ENCODE measurements at places on chromosomes 2 and 18.
A peak's percentile ranks its signal among the peaks of the same experiment; 100 is the strongest.

DNA sequence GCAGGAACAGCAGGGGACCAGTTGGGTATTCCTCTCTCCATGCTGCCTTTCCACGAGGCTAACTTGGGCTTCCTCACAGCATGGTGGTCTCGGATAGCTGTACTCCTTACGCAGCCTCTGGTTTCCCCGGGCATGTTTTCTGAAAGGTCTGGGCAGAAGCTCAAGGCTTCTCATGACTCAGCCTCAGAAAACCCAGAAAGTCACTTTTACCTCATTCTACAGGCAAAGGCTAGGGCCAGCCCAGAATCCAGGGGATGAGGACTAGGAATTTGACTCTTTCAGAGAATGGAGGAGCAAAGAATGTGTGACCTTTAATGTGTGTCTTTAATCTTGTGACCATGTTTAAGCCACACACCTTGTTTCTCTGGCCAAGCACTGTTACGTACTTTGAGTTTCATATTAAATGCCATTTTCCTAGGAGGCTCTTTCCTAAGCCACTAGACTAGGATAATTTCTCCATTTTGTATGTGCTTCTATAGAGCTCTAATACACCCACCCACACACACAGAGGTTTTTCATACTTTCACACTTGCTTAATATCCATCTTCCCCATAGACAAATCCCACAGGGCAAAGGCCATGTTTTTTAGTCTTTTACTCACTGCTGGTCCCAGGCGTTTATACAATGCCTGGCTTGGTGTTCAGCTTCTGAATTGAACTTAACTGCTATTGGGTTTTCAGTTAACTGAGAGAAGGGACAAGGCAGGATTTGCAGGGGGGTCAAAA, 77.3 kb downstream of the LONRF2 start:
- DNase-seq: peak; percentile 51

- DNase-seq: peak; percentile 7
Measured at GRCh38 chr2:157364257-157364974, 38.8 kb upstream of the ERMN start.

DNA sequence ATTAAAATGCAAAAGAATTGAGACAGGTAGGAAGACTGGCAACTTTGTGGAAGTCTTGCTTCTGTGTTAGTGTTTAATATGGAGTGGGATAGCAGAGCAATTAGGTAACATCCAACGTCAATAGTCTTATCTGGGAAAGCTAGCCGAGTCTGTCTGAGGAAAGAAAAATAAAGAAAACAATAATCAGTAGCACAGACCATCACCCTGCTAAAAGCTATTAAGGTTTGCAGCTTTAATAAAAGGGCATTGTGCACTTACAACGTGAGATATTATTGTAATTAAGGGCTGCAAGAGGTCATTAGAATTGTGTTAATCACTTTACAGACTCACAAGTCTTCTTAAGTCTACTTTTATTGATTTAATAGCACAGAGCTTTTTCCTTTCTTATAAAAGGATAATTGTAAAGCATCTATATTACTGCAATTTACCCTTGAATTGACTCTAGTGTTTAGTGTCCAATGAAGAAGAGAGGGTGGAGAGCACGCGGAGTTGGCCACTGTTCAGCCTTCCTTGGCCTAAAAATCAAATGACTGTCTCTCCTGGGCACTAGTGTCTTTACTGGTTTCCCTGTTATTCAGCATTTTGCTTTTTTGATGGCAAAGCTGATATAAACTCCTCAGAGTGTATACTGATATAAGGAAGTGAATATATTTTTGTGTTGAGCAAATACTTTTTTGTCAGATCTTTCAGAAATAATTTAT, 2.0 kb downstream of the CDH7 start:
- DNase-seq: no peak

- DNase-seq: no peak
Measured at GRCh38 chr2:21155365-21156136, 31.8 kb downstream of the TDRD15 start.

DNA sequence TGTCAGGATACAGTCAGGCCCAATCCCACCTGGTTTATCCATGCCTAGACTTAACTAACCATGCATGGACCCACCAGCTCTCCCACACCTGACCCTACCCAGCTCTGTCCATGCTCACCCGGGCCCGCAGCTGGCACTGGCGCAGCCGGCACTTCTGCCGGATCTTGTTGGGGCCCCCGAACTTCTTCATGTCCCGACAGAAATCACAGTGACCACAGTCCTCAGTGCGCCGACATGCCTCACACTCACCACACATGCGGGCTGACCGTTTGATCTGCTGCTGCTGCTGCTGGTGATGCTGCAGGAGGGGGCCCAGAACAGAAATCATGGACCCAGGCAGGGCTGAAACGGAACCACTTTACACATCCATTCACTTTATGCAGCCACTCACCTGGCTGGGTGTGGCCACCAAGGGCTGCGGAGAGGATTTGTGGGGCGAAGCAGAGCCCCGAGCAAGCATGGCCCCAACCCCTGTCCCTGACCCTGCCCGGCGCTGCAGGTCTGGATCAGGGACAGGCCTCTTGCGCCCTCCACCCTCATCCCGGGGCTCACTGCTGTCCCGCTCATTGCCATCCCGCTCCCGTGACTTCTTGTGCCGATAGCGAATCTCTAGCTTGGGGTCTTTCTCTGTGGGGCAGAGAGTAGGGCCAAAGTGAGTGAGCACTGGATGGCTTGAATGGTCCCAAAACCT, 1.7 kb downstream of the CXXC1 start:
- no peak for DNase-seq

GRCh38 chr18:55096263-55096951, 137.1 kb upstream of the CCDC68 start:
- peak; percentile 72 for DNase-seq

GRCh38 chr2:165122521-165122920, 81.3 kb downstream of the SCN3A start:
- DNase-seq: no peak

GRCh38 chr2:152655880-152656279, 61.4 kb downstream of the PRPF40A start:
- no peak for DNase-seq

DNA sequence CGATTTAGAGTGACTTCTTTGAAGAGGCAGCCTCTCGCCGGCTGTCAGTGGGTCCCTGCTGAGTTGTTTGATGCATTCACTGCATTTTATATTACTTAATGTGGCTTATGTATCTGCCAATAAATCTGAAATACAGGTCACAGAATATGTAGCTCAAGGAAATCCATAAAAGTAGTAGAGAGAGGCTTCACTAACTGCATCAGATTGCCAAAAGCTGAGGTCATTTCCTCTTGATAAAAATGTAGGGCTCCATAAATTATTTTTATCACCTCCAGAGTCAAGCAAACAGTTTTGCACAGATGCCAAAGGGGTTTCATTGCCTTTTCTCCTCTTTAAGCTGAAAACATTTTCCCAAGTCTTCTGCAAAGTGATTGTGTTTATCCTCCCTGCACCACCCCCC, 36.5 kb upstream of the CCDC93 start:
- peak; percentile 90 for DNase-seq

DNA sequence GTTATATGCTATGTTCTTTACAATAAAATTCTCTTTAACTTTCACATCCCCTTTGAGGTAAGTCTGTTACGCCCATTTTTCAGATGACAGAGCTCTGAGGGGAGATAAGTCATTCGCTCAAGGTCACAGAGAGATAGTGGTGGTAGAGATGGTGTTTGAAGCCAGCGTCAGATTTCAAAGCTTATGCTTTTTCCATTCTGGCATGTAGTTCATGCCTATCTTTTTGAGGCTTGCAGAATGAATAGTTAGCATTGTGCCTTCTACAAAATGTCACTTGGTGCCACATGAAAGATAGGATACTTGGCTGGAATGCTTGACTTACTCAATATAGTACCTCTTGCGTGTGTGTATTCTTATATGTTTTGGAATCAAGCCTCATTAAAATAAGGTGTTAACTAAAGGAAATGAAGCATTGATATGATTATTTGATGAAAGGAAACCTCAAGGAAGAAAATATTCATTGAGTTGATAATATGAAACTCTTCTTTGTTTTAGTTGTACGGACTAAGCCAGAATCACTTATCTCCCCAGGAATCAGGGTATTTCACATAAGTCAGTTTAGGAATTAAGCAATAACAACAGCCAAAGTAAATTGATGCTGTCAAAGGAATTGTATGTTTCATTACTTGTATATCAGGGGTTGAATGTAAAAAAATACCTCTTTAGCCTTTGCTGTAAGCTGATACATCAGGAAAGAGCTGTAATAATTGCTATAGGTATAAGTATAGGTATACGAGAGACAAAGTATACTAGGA, 15.5 kb downstream of the SPATS2L start:
- DNase-seq: no peak

DNA sequence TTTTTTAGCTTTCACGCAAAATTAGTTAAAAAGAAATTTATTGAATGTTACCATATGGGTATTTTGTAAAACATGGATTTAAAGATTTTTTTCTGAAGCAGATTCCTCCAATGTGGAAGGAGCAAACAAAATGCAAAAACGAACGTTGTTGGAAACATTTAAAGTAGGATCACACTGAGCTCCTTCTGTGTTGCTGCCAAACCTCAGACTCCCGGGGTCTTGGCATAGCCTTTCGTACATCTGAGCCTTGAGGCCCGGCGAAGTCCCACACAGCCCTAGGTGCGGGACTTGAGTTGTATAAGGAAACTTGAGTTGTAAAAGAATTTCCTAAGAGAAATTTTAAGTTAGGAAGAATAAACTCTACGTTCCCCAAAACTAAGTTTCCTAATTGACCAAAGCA, 52.0 kb upstream of the CD226 start:
- no peak for DNase-seq

DNA sequence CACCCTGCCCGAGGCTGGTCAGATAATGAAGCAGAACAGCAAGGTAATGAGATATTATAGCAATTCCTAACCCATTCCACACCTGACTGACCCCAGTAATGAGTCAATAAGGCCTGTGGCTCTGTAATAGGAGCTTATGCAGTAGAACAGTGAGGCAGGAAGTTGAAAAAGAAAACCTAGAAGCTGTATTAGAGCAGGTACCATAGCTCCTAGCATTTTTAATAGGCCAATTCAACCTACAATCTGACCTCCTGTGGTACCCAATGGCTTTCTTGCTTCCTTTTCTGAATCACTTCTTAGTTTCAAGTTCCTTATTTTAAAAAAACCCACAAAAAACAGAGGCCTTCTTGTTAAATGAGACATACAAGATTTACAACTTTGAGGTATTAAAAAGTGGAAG, 43.6 kb upstream of the MAP2 start:
- DNase-seq: no peak

DNA sequence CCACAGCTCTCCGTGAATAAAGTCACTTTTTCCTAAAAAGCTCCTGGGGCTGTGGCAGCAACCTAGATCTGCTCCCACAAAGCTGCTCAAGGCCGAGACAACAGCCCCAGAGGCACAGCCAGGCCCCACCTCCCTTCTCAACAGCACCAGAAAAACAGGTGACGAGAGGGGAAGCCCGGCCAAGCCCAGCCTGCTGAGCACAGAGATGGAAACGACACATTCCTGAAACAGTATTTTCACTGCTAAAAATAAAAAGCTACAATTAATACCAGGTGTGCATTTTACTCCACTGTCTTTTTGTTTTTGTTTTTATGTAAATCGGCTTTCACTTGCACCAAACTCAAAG, 199.3 kb downstream of the HDAC4 start:
- peak; percentile 28 for DNase-seq

DNA sequence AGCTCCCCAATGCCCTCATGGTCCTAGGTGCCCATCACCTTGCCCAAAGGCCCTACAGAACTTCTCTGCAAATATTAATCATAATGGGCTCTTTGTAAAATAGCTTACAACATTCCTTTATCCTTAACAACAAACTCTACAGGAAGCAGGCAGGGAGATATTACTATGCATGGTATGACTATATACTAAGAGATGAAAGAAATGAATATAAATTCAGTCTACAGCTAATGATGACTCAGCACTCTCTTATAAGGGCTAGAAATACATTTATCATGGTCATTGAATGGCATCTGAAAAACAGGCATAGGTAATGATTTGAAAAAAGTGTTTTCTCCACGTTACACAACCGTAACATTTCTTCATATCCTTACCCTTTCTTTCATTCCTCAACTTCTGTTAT, 254.8 kb upstream of the DSEL start:
- DNase-seq: peak; percentile 81

- no peak for DNase-seq
Measured at GRCh38 chr18:28650860-28651259, 473.9 kb upstream of the CDH2 start.

GRCh38 chr18:79487183-79487800, 91.6 kb downstream of the NFATC1 start:
- DNase-seq: no peak

- DNase-seq: peak; percentile 92
Measured at GRCh38 chr2:215843579-215843978, 169.8 kb downstream of the MREG start.

DNA sequence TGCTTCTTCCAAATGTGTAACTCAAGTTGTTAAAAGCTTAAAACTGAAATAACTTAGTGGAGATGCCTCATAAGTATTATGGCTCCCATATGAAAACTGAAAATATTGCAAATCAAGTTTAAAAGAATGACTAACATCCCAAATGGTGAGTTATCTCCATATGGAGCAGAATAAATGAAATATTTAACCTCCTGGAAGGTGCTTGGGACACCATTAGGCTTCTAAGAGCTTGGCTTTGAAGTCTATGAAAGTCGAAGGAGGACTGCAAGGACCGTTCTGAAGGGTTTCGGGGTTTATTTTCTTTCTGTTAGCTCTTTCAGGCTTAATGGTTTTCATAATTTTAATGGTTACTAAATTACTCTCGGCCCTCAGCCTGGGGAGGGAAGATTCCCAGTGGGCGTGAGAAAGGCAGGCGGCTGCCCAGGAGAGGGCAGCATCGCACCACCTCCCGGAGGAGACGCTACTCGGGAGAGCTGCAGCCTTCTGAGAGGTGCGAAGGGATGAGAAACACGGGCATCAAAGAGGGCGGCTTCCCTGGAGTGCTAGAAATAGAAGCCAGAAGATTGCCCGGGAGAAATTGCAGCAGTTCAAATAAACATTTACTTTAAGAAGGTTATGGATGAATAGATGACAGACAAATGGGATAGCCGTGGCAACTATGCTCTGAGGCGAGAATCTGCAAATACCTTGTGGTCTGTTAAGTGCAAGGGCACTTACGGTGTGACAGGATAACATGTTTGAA, 43.1 kb downstream of the MAP3K19 start:
- peak; percentile 61 for DNase-seq

- no peak for DNase-seq
Measured at GRCh38 chr2:23734416-23734815, 192.5 kb downstream of the ATAD2B start.

DNA sequence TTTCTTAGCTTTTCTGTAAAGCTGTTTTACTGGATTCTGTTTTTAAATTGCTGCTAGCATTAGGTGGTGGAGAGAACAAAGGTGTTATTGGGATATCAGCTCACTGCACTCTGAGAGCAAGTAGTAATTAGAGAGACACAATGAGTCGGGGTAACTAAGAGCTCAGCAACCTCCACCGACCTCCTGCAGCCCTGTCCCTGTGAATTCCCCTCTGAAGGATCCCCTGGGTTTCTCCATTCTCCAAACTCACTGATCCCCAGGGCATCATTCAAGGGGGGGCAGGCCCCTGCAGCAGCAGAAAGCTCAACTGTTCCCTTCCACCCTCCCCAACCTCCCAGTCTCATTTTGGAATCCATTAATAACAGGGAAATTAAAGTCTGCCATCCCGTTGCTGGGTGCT, 73.0 kb downstream of the MTCL1 start:
- no peak for DNase-seq

- peak; percentile 35 for DNase-seq
Measured at GRCh38 chr18:43931439-43931838, 654.1 kb upstream of the SYT4 start.

GRCh38 chr2:71700041-71700657, 246.8 kb downstream of the DYSF start:
- no peak for DNase-seq

- DNase-seq: no peak
Measured at GRCh38 chr2:69021727-69022126, 8.7 kb downstream of the ANTXR1 start.

- DNase-seq: no peak
Measured at GRCh38 chr2:169009865-169010579, 21.1 kb downstream of the ABCB11 start.

Measured in fibroblast of skin of right quadriceps (primary cell).